ENCODE measurements at places on chromosomes 1 and 21. TPM values are rescaled to one million over a fixed set of nuclear protein-coding genes. Genes with fewer than 3 reads are reported as not detected.

The CYP4X1 gene
- total RNA-seq = 4.9 TPM

The ANKRD65 gene
- total RNA-seq = 23.0 TPM

The LRRC71 gene
- not detected for total RNA-seq

The KRTAP7-1 gene
- not detected for total RNA-seq

The LIN28A gene
- total RNA-seq = not detected

The GRIK1 gene
- total RNA-seq = under 0.01 TPM

The HMCN1 gene
- 6.7 TPM for total RNA-seq

The FOXE3 gene
- not detected for total RNA-seq

The VWA5B1 gene
- not detected for total RNA-seq

The FCN3 gene
- total RNA-seq = 1.1 TPM

The DPT gene
- total RNA-seq = 519 TPM

The C1orf167 gene
- 1.1 TPM for total RNA-seq

The NBPF8 gene
- total RNA-seq = 7.1 TPM

The SLC5A9 gene
- total RNA-seq = not detected

The DIRAS3 gene
- 4.6 TPM for total RNA-seq

Data from sigmoid colon (tissue), 7 donors.